ENCODE measurements at places on chromosomes 6 and 20. TPM values are rescaled to one million over a fixed set of nuclear protein-coding genes. Genes with fewer than 3 reads are reported as not detected.

- peak overlapping the region; percentile 89 for H3K27ac ChIP-seq
- no peaks in the 10 kb centered on the region for H3K27me3 ChIP-seq
- peak overlapping the region; percentile 46 for H3K4me3 ChIP-seq
- DNase-seq: no peak
Observed at GRCh38 chr20:45363611-45364492, 896 bp downstream of the SYS1 start.

MAS1 gene
- not detected for total RNA-seq

DNA sequence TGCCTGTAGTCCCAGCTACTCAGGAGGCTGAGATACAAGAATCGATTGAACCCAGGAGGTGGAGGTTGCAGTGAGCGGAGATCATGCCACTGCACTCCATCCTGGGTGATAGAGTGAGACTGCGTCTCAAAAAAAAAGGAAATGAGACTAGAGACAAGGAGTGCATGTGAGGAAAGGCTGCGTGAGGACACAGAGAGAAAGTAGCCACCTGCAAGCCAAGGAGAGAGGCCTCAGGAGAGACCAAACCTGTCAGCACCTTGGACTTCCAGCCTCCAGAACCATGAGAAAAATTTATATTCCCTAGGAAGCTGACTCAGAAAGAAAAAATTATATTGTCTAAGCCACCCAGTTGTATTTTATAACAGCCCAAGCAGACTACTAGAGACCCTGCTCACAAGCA lies 7.4 kb upstream of the BEND3 start:
- no peaks in the 10 kb centered on the region for H3K36me3 ChIP-seq
- H3K4me3 ChIP-seq: no peak overlapping the region
- H3K27me3 ChIP-seq: no peaks in the 10 kb centered on the region
- no peak for DNase-seq
- H3K27ac ChIP-seq: no peak overlapping the region

DNA sequence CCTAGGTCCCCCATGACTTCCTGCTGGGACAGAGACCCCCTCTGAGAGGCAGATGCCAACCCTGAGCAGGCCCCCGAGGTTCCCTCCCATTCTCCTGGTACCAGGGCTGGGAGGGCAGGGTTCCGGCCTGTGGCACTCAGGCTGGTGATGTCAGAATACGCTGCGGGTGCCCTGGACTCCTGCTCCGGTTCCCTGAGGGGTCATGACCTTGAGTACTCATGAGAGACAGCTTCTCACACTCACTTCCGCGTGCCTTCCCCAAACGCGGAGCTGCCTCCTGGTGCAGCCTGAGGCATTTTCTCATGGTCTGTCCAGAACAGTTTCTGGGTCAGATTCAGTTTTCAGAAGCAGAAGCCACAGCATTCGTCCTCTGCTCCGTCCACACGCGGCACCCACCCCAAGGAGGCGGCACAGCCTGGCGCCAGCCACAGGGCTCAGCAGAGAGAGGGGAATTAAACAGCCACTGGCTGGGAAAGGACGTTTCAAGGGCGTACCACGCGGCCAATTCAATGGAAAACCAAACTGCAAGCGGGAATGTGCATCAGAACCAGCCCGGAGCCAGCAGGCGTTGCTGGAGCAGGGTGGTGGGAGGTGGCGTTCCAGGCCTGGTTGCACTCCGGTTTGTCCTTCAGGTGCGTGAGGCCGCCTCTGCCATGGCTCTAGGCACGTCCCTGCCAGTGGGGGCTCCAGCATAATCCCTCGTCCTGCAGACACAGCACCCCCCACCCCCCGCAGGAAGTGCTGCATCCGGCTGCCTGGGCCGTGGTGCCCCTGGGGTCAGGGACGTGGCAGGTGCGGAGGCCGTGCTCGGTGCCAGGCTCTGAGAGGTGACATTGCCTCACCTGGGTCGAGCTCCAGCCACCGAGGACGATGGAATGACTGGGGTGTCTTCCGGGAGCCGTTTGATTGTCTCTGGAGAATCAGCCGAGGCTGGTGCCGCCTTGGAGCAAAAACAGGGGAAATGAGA lies 58.3 kb upstream of the BHLHE23 start:
- DNase-seq: no peak
- H3K36me3 ChIP-seq: no peaks in the 10 kb centered on the region
- no peak overlapping the region for H3K27ac ChIP-seq

SRC gene
- total RNA-seq: 17.1 TPM

GRCh38 chr6:99613409-99613704 lies 6.7 kb downstream of the PRDM13 start:
- H3K36me3 ChIP-seq: no peaks in the 10 kb centered on the region
- no peak overlapping the region for H3K27ac ChIP-seq
- H3K4me1 ChIP-seq: peaks cover 23% of the 10 kb centered on the region
- DNase-seq: no peak

DNA sequence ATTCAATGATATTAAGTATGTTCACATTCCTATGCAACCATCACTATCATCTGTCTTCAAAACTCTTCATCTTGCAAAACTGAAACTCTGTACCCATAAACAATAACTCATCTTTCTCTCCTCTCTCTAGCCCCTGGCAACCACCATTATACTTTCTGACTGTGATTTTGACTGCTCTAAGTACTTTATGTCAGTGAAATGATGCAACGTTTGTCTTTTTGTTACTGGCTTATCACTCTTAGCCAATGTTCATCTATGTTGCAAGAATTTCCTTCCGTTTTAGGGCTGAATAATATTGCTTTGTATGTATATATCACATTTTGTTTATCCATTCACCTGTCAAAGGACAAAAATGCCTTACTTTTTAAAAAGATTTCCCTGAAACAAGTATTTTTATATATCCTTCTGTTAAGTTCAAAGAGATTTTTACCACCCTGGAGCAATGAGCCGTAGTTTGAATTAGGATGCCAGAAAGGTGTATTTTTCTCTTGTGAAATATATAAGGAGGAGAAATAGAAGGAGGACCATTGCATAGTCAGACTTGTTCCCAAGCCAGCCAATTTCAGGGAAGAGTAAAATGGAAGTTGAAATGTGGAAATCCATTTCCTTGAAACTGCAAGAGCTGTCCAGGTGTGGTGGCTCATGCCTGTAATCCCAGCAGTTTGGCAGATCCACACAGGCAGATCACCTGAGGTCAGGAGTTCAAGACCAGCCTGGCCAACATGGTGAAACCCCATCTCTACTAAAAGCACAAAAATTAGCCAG lies 4.0 kb upstream of the CGAS start:
- peaks cover 6% of the 10 kb centered on the region for H3K4me1 ChIP-seq
- no peaks in the 10 kb centered on the region for H3K36me3 ChIP-seq
- DNase-seq: no peak
- H3K27ac ChIP-seq: no peak overlapping the region

- H3K4me3 ChIP-seq: no peak overlapping the region
- H3K36me3 ChIP-seq: peaks cover 46% of the 10 kb centered on the region
- no peak overlapping the region for H3K27ac ChIP-seq
- DNase-seq: no peak
Observed at GRCh38 chr6:42211726-42212125, 5.9 kb downstream of the MRPS10 start.

GRCh38 chr6:33271117-33271467 lies 584 bp downstream of the VPS52 start:
- peak overlapping the region; percentile 95 for H3K4me3 ChIP-seq
- DNase-seq: no peak
- H3K4me1 ChIP-seq: peaks cover 14% of the 10 kb centered on the region

GRCh38 chr6:100469101-100469859 lies 4.6 kb upstream of the SIM1 start:
- H3K4me1 ChIP-seq: peaks cover under 1% of the 10 kb centered on the region
- no peaks in the 10 kb centered on the region for H3K36me3 ChIP-seq
- H3K27ac ChIP-seq: no peak overlapping the region
- no peak overlapping the region for H3K4me3 ChIP-seq
- H3K27me3 ChIP-seq: peaks cover 52% of the 10 kb centered on the region
- DNase-seq: no peak

BANF2 gene
- not detected for total RNA-seq

DNA sequence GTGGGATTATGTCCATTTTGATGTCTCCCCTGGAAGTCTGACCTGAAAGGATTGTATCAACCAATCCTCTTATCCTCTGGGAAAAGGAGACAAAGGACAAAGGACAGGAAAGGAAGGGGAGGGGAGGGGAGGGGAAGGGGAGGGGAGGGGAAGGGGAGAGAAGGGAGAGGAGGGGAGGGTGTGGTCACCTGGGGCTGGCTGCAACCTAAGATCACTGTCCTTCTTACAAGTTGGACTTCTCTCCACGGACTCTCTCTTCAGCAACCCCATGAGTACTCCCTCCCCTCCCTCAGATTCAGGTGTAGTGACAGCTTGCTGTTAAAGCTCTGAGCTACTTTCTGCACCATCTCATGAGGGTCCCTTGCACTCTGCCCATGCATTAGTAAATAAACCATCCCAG lies 58.9 kb upstream of the KLHL31 start:
- H3K36me3 ChIP-seq: no peaks in the 10 kb centered on the region
- peaks cover 20% of the 10 kb centered on the region for H3K4me1 ChIP-seq
- H3K27me3 ChIP-seq: no peaks in the 10 kb centered on the region

RAET1E gene
- total RNA-seq: not detected

- no peaks in the 10 kb centered on the region for H3K27me3 ChIP-seq
- H3K4me3 ChIP-seq: no peak overlapping the region
- peaks cover 7% of the 10 kb centered on the region for H3K4me1 ChIP-seq
- DNase-seq: no peak
Observed at GRCh38 chr6:39303425-39304153, 10.6 kb downstream of the KCNK17 start.

GRCh38 chr6:24520929-24521546 lies 26.3 kb downstream of the ALDH5A1 start:
- H3K4me1 ChIP-seq: peaks cover 6% of the 10 kb centered on the region
- H3K27ac ChIP-seq: no peak overlapping the region
- H3K36me3 ChIP-seq: no peaks in the 10 kb centered on the region
- DNase-seq: peak; percentile 43
- no peaks in the 10 kb centered on the region for H3K27me3 ChIP-seq
- H3K4me3 ChIP-seq: no peak overlapping the region

PRKN gene
- total RNA-seq: 121 TPM

GRCh38 chr6:158413814-158414565 lies 101.7 kb downstream of the TULP4 start:
- H3K27me3 ChIP-seq: no peaks in the 10 kb centered on the region
- H3K27ac ChIP-seq: no peak overlapping the region
- H3K4me1 ChIP-seq: peaks cover 3% of the 10 kb centered on the region
- DNase-seq: no peak
- no peaks in the 10 kb centered on the region for H3K36me3 ChIP-seq

GRCh38 chr20:856361-856775 lies 22.9 kb downstream of the FAM110A start:
- H3K4me1 ChIP-seq: no peaks in the 10 kb centered on the region
- H3K27me3 ChIP-seq: no peaks in the 10 kb centered on the region
- peak; percentile 5 for DNase-seq
- H3K4me3 ChIP-seq: no peak overlapping the region
- H3K27ac ChIP-seq: no peak overlapping the region
- no peaks in the 10 kb centered on the region for H3K36me3 ChIP-seq

DNA sequence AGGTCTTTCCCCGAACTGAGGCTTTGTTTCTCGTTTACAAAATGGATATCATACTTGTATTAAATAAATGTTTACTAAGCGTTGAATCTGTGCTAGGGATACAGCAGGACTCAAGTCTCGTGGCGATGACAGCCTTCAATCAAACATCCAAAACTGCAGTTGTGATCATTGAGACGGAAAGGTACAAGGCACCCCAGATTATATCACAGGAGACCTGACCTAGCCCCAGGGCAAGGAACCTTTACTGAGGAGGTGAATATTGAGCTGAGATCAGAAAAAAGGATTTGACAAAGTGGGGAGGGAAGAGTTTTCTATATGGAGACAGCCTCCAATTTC lies 476 bp downstream of the AAR2 start:
- H3K4me3 ChIP-seq: peak overlapping the region; percentile 77
- H3K4me1 ChIP-seq: peaks cover 20% of the 10 kb centered on the region
- H3K27me3 ChIP-seq: no peaks in the 10 kb centered on the region
- peak overlapping the region; percentile 48 for H3K27ac ChIP-seq
- DNase-seq: no peak

DNA sequence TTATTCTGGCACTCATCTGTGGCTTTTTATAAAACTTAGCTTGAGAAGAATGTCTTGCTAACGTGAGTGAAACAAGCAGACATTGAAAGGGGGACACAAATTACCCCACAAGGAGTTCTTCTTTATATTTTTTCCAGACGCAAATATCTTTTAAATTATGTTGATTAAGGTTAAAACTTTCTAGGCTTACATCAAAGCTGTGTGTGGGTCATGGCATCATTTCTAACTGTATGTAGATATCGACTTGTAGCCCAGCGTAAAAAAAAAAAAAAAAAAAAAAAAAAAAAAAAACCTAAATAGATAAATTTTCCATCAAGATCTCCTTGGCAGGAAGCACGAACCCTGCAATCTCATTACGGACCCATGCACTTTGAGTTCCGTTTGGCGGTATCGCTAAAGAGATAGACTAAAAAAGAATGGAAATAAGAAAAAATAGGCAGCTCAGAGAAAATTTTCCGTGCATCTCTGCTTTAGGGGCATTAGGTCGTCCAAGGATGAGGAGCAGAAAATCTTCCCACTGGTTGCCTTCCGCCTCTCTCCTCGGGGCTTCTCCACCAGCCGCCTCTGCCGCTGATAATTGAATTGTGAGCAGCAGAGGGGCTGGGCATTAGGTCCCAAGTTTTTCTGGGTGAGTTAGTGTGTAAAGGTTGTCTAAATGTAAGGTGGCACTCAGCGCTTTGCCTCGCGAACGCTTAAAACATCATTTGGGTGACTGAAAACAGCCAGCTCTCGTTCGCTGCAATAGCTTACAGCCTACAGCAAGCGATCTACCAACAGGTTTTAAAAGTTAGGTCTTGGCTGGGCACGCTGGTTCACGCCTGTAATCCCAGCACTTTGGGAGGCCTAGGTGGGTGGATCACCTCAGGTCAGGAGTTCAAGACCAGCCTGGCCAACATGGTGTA lies 194.0 kb downstream of the TRIM27 start:
- H3K27me3 ChIP-seq: no peaks in the 10 kb centered on the region
- no peak for DNase-seq
- H3K4me3 ChIP-seq: no peak overlapping the region
- H3K27ac ChIP-seq: no peak overlapping the region
- H3K4me1 ChIP-seq: no peaks in the 10 kb centered on the region
- no peaks in the 10 kb centered on the region for H3K36me3 ChIP-seq

- H3K4me1 ChIP-seq: peaks cover 11% of the 10 kb centered on the region
- no peak overlapping the region for H3K27ac ChIP-seq
- no peak overlapping the region for H3K4me3 ChIP-seq
- no peak for DNase-seq
Observed at GRCh38 chr6:150857945-150858308, 7.6 kb upstream of the MTHFD1L start.

DNA sequence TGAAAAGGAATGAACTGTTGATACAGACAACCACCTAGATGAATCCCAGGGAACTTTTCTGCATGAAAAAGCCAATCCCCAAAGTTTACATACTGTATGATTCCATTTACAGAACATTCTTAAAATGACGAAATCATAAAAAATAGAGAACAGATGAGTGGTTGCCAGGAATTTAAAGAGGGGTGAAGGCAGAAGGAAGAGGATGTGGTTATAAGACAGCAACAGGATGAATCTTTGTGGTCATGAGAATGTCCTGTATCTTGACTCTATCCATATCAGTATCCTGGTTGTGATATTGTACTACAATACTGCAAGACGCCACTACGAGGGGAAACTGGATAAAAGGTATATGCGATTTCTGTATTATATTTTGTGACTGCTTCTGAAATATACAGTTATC lies 70.1 kb upstream of the EMILIN3 start:
- no peak for DNase-seq
- no peak overlapping the region for H3K27ac ChIP-seq
- H3K36me3 ChIP-seq: peaks cover 43% of the 10 kb centered on the region
- no peaks in the 10 kb centered on the region for H3K27me3 ChIP-seq
- no peak overlapping the region for H3K4me3 ChIP-seq
- H3K4me1 ChIP-seq: no peaks in the 10 kb centered on the region

GRCh38 chr6:157984686-157985225 lies 3.1 kb downstream of the SYNJ2 start:
- H3K27ac ChIP-seq: no peak overlapping the region
- peaks cover 12% of the 10 kb centered on the region for H3K4me1 ChIP-seq
- no peak for DNase-seq
- no peaks in the 10 kb centered on the region for H3K36me3 ChIP-seq
